Calu3 (cell line): ENCODE measurements at places on chromosomes 12 and 14.
A peak's percentile ranks its signal among the peaks of the same experiment; 100 is the strongest.

DNA sequence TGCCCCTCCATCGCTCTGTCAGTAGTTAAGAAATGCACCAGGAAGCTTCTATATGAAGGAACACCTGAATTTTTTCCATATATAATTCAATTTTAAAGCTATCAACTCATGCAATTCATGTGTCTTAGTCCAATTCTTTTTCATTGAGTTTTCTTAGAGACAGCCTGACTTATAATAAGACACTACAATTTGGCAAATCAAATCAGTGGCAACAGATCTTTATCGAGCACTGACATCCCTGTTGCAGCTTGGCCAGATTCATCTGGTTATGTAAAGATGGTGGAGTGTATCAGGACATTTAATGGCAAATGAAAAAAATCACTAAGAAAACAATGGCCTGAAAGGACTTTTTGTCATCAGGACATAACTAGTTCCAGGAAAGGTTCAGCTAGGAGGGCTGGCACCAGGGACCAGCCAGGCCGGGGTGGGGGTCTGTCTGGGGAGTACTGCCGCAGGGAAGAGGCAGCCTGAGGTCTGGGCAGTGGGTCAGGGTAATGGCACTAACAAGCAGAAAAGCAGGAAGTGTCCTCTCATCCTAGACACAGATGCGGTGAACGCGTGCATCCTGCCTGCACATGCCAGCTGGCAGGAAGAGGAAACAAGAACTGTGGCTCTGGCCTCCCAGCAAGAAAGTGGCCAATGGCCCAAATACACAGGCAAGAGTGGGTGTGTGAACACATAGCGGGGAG lies 100.5 kb upstream of the LMNTD1 start:
- DNase-seq: no peak

DNA sequence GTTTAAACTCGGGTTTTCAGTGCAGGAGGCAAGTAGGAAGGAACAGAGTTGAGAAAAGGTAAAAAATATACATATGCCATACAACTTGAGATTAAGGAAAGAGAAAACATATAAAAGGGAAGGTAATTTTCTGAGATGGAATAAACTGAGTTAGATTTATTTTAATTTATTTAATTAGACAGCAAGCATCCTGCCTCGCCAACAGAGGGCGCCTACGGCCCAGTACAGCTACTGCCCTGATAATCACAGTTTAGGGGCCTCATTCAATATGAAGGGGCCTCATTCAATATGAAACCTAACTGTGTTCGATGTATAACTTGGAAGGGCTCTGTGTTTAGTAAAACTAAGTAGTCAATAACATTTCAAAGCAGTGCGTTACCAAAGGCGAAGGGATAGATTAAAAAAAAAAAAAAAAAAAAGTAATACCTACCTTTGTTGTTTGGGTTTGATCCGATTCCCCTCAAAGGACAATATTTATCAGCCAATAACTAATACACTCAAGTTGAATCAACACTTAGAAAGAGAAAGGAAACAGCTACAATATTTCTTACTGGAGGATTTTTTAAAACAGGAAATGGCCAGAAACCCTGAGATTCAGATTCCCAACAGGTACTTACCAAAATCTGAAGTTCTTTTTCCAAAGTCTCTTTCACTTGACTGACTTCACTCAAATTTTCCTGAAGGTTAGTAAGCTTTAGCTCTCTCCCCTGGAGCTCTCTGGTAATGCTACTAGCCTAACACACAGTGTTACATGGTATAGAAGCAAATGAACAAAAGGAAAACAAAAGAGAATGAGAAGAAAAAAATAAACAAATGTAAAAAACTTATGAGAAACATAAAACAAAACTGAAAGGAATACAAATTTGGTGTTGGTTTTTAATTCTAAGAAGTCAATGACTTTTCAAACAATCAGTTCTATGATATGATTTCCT lies 70.0 kb upstream of the VPS33A start:
- peak; percentile 57 for DNase-seq

GRCh38 chr14:71932229-71932981 lies at the start of gene RGS6:
Gene RGS6, plus strand, starts transcription at chr14:71932429.
- peak; percentile 70 for DNase-seq

GRCh38 chr12:4710113-4710512 lies 10.1 kb upstream of the GALNT8 start:
- DNase-seq: no peak

DNA sequence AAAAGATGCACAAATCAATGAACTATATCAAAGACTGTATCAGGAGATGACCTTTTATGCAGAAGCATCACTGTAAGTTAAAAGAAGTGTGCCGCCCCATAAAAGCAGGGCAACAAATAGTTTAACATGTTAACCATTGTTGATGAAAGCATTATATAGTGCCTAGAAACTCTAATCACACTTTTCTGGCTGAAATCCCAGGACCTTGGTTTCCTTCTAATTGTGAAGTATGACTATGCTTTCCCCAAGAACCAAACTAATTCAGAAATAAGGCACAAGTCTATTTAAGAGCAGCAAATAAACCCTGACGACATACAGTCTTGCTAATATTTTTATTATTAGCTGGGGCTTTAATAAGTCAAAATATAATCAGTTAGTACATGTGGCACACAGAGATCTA lies 21.7 kb downstream of the RACGAP1 start:
- no peak for DNase-seq

DNA sequence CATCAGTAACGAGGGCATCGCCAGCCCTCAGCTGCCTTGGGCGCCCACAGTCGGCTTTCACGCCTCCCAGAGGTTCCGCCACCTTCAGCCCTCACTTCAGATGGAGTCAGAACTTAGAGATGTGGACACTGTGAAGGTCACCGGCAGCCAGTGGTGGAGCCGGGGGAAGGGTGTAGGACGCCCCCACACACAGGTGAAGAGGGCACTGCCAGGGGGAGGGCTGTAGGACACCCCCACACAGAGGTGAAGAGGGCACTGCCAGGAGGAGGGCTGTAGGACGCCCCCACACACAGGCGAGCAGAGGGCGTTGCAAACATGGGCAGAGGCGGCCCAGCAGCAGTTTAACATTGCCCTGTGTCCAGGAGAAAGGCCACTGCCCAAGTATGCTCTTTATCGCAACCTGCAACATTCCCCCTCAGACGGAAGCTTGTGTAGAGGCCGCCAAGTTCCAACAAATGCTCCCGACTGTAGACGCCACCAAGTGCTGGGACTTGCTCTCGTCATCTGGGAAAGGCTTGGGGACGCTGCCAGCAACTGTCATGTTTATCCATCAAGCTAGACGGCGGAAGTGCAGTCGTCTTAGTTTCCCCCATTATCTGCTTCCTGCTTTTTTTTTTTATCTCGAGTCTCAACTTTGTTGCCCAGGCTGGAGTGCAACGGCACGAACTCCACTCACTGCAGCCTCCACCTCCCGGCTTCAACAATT lies 4.9 kb upstream of the ANKLE2 start:
- no peak for DNase-seq

DNA sequence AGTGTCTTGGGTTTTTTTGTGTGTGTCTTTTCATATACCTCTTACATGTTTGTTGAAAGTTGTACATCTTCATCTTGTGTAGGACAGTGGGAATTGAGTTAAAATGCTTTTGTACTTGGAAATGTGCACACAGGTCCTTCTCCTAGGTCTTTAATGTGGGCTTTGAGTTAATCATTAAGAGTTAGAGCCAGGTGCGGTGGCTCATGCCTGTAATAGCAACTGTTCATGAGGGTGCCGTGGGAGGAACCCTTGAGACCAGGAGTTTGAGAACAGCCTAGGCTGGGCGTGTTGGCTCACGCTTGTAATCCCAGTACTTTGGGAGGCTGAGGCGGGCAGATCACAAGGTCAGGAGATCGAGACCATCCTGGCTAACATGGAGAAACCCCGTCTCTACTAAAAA lies 13.9 kb downstream of the CLECL1 start:
- no peak for DNase-seq

- DNase-seq: no peak
Observed at GRCh38 chr12:12822886-12823285, 9.7 kb downstream of the DDX47 start.

DNA sequence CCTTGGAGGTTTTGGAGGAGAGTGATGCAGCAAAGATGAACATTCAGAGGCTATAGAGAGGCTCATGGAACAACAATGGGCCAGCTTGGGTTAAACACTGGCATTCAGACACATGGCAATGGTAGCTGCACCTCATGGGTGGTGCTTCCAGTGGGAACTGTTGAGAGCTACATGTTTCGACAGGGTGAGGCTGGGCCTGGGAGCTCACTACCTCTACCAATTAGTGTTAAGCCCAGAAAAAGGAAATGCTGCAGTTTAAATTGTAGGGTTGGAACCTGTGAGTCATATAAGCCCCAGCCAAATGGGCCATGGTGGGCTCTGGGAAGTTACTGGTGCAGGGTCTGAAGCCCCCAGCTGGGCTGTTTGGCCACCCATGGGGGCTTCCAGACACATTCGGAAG lies 279.7 kb downstream of the ZFP36L1 start:
- no peak for DNase-seq

DNA sequence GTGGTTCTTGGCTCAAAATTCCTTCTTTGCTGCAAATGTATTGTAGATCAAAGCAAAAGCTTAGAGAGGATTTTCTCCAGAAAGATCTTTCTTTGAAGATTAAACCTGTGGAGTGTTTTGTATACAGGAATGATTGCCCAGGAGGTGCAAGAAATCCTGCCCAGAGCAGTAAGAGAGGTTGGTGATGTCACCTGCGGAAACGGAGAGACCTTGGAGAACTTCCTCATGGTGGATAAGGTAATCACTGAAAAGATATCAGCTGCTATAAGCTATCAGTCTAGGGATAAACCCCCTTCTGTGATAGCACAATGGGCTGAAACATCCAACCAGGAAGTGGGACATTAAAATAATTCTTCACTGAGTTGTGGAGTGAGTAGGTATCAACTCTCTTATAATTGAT lies 85.7 kb downstream of the MYRFL start:
- no peak for DNase-seq

DNA sequence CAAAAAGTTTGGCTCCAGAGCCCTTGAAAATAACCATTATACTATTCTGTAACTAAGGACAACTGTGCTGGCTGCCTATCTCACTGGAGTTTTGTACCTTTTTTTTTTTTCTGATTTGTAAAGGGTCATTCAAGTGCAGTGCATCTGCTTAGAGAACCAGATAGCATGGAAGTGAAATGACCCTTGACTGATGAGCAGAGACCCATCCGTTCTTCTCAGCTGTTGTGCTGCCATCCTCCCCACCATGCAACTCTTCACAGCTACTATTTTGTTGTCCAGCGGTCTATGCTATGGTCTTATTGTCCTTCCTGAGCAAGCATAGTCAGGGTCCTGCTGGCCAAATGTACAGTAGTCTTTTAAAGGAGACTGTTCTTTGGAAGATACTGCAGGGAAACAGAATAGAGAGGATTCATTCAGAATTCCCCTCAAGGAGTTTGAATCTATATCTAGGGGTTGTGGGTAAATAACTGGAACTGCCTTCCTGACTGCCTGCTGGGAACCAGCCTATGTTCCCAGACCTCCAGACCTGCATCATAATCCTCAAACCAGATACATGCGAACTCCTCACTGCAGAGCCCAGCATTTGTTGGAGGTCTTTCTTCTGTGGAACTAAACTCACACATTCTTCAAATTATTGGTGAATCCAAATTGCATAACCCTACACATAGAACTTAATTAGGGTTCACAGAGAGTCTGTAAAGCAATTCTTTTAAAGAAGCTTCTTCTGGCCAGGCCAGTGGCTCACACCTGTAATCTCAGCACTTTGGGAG lies 41.1 kb downstream of the GPR19 start:
- no peak for DNase-seq

DNA sequence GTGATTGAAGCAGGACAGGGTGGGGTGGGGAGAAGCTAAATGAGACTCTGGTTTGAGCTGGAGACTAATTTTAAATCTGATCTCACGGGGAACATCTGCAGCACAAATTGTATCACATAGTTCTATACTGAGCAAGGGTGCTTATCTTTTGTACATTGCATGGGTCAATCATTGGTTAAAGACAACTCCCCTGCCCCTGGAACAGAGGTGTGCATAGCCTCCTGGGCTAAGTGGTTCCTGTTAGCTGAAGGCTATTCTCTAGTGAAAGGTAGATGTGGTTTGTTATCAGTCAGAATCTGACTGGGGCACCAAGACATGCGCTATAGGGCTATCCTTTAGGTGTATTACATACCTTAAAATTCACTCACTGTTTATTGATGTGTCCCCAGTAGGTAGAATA lies 103.9 kb upstream of the KITLG start:
- no peak for DNase-seq

GRCh38 chr12:120584343-120585149 lies 3.3 kb upstream of the POP5 start:
- DNase-seq: peak; percentile 74

DNA sequence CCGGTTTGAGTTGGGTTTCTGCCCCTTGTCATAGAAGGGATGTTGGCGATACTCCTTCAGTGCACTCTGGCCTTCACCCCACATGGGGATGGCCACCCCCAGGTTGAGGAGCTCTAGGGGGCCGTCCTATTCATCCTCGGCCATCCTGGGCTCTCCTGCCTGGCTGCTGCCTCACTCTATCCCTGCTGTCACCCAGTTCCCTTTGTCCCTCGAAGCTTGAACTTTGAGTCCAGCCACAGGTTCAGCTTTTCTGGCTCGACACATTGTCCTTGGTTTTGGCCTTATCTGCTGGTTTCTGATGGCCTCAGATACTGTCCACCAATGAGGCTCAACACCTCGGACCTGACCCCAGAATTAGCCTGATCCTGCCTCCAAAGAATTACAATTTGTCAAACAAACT lies 58.6 kb downstream of the C14orf132 start:
- DNase-seq: no peak

DNA sequence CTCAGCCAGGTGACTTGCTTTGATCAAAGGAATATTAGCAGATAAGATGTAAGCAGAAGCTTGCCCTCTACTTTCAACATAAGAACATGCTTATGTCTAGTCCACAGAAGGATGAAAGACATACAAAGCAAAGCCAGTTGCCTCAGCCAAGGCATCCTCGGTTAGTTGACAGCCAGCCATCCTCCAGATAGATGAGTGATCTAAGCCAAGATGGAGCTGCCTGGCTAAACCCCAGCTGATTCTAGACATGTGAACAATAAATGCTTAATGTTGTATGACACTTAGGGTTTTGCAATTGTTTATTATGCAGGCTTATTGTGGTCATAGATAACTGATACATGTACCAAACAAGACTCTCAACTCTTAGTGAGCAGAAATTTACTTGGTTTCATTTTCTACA lies 157.6 kb upstream of the TMTC2 start:
- DNase-seq: no peak

DNA sequence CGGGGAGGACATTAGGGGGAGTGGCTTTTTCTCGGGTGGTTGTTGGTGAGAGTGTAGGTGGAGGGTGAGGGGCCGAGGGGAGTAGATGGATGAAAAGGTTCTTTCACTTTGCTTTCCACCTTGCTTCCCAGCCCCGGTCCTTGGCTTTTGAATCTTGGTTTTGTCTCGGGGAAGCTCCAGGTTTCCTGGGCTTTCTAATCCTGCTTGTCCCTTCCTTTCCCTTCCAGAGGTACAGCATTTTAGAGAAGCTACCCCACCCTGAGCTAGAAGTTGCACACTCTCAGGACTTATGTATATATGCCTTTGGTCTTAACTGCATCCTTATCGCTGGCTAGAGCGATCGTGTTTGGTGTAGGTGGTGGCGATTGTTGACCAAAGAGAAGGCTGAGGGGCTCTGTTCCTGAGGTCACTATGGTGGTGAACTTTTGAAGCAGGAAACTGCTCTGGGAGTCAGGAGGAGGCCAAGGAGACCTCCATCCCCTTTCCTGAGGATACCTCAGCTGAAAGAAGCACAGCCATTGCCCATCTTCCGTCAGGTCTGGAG lies 862 bp downstream of the PIP4K2C start:
- DNase-seq: peak; percentile 43

- no peak for DNase-seq
Observed at GRCh38 chr14:22836301-22837113, at the start of gene MMP14. Gene MMP14, plus strand, starts transcription at chr14:22836585. Its CDS starts 233 bp downstream, at chr14:22836818.

GRCh38 chr12:24996102-24996797 lies 47.3 kb upstream of the BCAT1 start:
- no peak for DNase-seq
